ENCODE measurements at places on chromosomes 4 and X.

DNA sequence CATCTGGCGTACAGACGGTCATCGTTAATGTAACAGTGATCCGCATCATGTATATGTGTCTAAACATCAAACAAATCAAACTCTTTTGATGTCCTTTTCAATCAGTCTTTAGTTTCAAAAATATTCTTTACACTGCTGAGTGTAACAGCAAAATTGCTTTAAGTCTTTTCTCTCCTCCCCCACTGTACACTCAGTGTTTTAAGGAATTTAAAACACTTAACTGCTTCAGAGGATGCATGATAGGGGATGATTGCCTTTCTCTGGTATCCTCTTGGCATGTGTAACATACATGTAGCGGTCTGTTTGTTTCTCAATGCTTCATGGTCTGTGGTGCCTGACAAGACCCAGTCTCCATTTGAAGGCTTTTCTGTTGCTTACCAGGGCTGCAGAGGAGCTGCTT is 41.6 kb downstream of the LIMCH1 start:
- no peak for DNase-seq

- no peak for DNase-seq
Observed at GRCh38 chr4:56657128-56657527, 24.0 kb downstream of the HOPX start.

DNA sequence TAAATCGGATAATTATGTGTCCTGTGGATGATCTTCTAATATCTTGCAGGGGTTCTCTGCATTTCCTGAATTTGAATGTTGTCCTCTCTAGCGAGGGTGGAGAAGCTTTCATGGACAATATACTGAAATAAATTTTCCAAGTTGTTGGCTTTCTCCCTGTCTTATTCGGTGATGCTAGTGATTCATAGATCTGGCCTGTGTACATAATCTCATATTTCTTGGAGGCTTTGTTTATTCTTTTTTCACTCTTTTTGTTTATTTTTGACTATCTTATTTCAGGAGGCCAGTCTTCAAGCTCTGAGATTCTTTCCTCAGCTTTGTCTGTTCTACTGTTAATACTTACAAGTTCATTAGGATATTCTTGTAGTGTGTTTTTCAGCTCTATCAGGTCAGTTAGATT is 20.7 kb upstream of the CLGN start:
- DNase-seq, result no peak

GRCh38 chr4:82360298-82361177 is 13.3 kb downstream of the HNRNPD start:
- no peak for DNase-seq
